Endothelial cell of umbilical vein (primary cell): ENCODE measurements at places on chromosomes 4 and X. TPM values are rescaled to one million over a fixed set of nuclear protein-coding genes. Genes with fewer than 3 reads are reported as not detected.

- H3K4me3 ChIP-seq, result no peak overlapping the region
- no peaks in the 10 kb centered on the region for H3K4me1 ChIP-seq
- H3K36me3 ChIP-seq, result no peaks in the 10 kb centered on the region
- no peaks in the 10 kb centered on the region for H3K27me3 ChIP-seq
- DNase-seq, result no peak
These were observed 390.0 kb upstream of the NWD2 start for GRCh38 chr4:36854554-36854953.

- no peaks in the 10 kb centered on the region for H3K27me3 ChIP-seq
- H3K27ac ChIP-seq, result no peak overlapping the region
- no peak overlapping the region for H3K4me3 ChIP-seq
These were observed 21.0 kb upstream of the BCORL1 start for GRCh38 chrX:129961180-129962083.

DNA sequence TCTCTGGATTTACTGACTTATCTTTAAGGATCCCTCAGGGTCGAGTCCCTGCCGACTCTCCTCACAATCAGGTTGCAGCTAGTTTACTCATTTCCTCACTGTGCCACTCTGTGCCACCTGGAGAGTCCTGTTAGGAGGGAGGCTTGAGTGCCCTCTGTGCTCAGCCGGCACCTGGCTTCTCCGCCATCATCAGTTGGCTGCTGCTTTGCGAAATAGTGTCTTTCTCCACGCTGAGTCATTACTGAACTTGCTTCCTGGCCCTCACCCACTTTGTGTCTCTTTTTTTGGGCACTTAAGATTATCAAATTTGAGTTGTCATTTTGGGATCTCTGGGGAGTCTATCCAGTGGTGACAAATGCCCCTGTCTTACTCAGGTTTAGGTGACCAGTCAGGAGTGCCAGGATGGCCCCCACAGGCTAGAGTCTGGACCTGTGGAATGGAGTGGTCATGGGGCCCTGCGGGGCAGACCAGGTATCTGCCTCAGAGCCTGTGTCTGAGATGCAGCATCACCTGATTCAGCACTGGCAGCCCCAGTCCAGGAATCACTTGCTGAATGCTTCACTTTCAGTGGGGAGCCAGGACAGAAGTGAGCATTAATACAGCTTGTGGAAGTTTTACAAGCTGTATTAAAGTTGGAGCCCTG, 37.7 kb downstream of the JADE1 start:
- H3K27ac ChIP-seq, result no peak overlapping the region
- no peaks in the 10 kb centered on the region for H3K27me3 ChIP-seq
- no peak overlapping the region for H3K4me3 ChIP-seq
- DNase-seq, result no peak
- no peaks in the 10 kb centered on the region for H3K4me1 ChIP-seq

DNA sequence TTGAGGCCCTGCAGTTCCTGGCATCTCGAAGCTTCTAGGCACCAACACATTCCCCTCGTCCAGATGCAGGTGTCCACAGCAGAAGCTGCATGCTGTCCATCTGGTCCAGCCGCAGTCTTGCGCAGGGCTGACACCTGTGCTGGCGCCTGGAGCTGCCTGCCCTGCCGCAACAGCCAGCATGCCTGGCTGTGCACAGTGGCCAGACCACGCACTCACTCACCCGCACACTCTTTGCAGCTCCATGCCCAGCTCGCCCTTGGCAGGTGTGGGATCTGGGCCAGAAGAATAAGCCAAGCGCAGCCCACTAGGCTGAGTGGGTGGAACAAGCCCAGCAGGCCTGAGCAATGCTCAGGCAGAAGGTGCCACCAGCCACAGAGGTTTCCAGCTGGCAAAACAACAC, 125.6 kb downstream of the PARM1 start:
- no peak overlapping the region for H3K27ac ChIP-seq
- DNase-seq, result no peak
- H3K4me3 ChIP-seq, result no peak overlapping the region
- H3K4me1 ChIP-seq, result no peaks in the 10 kb centered on the region
- no peaks in the 10 kb centered on the region for H3K27me3 ChIP-seq
- no peaks in the 10 kb centered on the region for H3K36me3 ChIP-seq

Gene OTUD5
- 41.0 and 44.3 TPM in 2 replicates for total RNA-seq

- no peak overlapping the region for H3K4me3 ChIP-seq
- peak overlapping the region; percentile 8 for H3K27ac ChIP-seq
- no peaks in the 10 kb centered on the region for H3K27me3 ChIP-seq
- H3K4me1 ChIP-seq, result no peaks in the 10 kb centered on the region
- peak; percentile 71 for DNase-seq
- H3K36me3 ChIP-seq, result no peaks in the 10 kb centered on the region
These were observed 795.4 kb upstream of the MAGEB2 start for GRCh38 chrX:29419774-29420553.

- no peak for DNase-seq
- peaks cover 13% of the 10 kb centered on the region for H3K4me1 ChIP-seq
- H3K36me3 ChIP-seq, result no peaks in the 10 kb centered on the region
- H3K4me3 ChIP-seq, result no peak overlapping the region
These were observed 1416.1 kb downstream of the PCDH7 start for GRCh38 chr4:32136081-32136787.

Gene OPHN1
- 6.2 and 6.7 TPM in 2 replicates for total RNA-seq

DNA sequence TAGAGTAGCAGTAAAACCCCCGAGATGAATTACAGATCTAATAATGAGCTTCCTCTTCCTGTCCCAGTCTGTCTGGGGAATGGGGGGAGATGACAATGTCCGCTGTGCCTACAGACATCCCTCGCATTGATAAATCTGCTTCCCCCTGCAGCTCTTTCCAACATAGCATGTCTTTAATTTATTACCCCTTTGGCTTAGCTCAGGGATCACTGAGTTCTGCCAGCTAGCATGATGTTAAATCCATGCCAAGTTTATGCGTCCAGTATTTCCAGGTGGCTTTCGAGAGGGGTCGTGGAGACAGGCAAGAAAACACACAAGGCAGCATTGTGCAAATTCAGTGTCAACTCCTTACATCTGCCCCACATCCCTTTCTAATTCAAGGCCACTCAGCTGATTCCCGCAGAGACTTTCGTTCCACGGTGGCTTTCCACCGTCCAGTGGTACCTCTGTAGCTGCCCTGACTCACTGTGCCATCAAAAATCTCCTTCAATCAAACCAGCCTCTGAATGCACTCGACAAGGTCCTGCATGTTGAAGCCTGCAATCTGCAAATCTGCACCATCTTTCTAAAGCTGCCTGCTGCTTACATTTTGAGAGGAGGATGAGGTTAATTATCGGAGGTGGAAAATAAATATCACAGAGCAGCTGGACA, 75.1 kb downstream of the MXRA5 start:
- peak overlapping the region; percentile 3 for H3K4me3 ChIP-seq
- peak overlapping the region; percentile 73 for H3K27ac ChIP-seq
- H3K4me1 ChIP-seq, result peaks cover 20% of the 10 kb centered on the region
- peak; percentile 28 for DNase-seq
- no peaks in the 10 kb centered on the region for H3K27me3 ChIP-seq
- H3K36me3 ChIP-seq, result no peaks in the 10 kb centered on the region

GRCh38 chr4:127965803-127966175, 583 bp downstream of the ABHD18 start:
- H3K4me1 ChIP-seq, result peaks cover 8% of the 10 kb centered on the region
- peak overlapping the region; percentile 85 for H3K4me3 ChIP-seq
- DNase-seq, result no peak
- H3K27me3 ChIP-seq, result no peaks in the 10 kb centered on the region

DNA sequence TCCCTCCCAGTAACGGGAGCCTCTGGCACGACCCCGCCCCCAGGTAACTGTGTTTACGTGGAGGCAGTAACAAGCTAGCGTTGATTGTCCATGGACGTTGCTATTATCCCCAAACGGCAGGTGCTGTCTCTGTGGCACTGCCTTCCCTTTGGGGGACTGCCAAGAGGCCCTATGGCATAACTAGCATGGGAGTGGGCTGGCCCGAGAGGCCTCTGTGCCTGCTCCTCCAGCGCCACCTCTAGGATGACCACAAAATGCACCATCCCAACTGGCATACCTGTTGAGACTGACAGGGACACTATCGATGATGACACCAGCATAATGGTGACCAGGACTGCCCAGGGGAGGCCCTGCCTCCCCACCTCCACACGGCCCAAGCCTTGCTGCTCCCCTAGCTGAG, 1.5 kb downstream of the SRPK3 start:
- no peaks in the 10 kb centered on the region for H3K4me1 ChIP-seq
- H3K4me3 ChIP-seq, result no peak overlapping the region
- no peaks in the 10 kb centered on the region for H3K36me3 ChIP-seq

Gene HAND2
- total RNA-seq, result not detected in 2 replicates

- H3K36me3 ChIP-seq, result no peaks in the 10 kb centered on the region
- no peak overlapping the region for H3K4me3 ChIP-seq
- DNase-seq, result no peak
- no peaks in the 10 kb centered on the region for H3K27me3 ChIP-seq
These were observed 65.1 kb upstream of the DIAPH2 start for GRCh38 chrX:96619588-96619987.
